ENCODE measurements at places on chromosomes 6 and 20.

GRCh38 chr20:40329321-40329720, 359.7 kb downstream of the MAFB start:
- DNase-seq = no peak

DNA sequence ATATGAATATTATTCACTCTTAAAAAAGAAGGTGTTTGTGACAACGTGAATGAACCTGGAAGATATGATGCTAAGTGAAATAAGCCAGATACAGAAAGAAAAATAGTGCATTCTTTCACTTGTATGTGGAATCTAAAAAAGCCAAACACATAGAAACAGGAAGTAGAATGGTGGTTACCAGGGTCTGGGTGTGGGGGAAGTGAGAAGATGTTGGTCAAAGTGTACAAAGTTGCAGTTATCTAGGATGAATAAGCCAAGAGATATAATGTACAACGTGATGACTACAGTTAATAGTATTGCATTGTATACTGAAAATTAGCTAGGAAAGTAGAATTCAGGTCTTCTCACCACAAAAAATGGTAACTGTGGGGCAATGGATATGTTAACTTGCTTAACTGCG, 151.1 kb upstream of the HCRTR2 start:
- DNase-seq = no peak

DNA sequence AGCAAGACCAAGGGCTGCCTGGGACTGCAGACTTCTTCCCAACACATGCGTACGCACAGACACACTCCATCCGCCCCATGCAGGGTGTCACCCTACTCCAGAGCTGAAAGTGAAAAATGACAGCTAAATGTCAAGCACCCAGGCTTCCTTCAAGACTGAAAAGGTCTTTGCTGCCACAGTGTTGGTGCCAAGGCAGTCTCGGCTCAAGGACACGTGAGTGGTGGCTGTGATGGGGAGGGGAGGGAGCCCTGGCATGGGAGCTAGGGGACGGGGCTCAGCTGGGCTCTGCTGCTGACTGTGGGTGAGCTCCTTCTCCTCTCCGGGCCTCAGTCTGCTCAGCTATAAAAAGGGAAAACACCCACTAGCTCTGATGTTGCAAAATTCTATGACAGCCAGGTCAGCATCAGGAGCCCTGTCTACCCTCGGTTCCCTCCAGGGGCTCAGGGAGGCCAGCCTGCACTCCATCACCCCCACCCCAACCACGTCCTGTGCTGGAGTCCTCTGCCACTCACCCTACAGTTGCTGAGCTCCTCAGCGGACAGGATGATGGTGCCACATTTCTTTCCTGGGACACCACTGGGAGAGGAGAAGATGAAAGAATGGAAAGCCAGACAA, 47.6 kb downstream of the CPNE5 start:
- DNase-seq = no peak

GRCh38 chr20:35446356-35447078, 8.5 kb upstream of the GDF5 start:
- DNase-seq = peak; percentile 18

GRCh38 chr6:15250187-15251168, 4.6 kb downstream of the JARID2 start:
- DNase-seq = no peak

GRCh38 chr6:11692451-11693376, 85.9 kb downstream of the ADTRP start:
- DNase-seq = no peak

DNA sequence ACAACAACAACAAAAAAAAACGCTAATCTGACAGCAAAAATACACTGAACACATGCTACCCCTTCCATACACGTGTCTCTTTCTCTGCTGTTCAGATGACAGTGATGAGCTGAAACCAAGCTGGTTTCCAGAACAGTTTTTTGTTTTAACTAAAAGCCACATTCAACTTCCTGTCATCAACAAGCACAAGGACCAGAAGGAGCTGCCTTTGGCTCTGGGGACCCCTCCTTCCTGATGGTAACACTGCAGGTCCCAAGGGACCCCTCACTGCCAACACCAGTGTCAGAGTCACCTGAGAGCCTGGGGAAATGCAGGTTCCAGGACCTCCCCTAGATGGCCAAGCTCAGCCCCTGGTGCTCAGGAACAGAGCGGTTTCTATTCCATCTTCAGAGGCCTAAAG, 6.0 kb downstream of the CST7 start:
- no peak for DNase-seq

DNA sequence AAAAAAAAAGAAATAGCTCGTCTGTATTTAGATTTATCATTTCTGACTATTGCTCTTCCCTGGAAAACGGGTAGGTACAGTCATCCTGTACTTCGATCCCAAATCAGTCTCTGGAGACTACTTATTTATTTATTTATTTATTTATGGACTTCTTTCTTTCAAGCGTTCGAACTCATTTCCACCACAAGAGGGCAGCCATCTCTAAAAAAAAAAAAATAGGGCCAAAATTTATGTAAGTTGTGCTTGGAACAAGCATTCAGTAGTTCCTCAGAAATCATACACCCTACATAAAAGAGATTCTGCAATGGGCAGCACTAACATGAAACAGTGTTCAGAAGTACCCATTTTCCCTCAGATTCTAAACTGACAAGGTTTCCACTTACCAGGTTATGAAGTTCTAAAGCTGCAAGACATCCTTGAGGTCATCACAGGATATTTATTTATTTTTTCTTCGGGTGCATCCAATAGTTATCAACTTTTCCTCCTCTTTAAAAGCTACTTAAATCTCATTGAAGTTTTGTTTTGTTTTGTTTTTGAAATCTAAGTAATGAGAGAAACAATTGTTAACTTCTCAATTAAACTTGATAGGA, 1.9 kb upstream of the BMP2 start:
- peak; percentile 63 for DNase-seq

Measured in GM23248 (cell line).